ENCODE measurements at places on chromosomes 16 and 17.

- DNase-seq, result no peak
Observed at GRCh38 chr16:87854907-87855683, 14.2 kb downstream of the SLC7A5 start.

GRCh38 chr17:17416007-17416399 lies 60.8 kb upstream of the MED9 start:
- peak; percentile 26 for DNase-seq

- DNase-seq, result no peak
Observed at GRCh38 chr17:19379361-19380065, 1.2 kb downstream of the MAPK7 start.

- no peak for DNase-seq
Observed at GRCh38 chr17:28645576-28645939, 600 bp upstream of the BLTP2 start.

DNA sequence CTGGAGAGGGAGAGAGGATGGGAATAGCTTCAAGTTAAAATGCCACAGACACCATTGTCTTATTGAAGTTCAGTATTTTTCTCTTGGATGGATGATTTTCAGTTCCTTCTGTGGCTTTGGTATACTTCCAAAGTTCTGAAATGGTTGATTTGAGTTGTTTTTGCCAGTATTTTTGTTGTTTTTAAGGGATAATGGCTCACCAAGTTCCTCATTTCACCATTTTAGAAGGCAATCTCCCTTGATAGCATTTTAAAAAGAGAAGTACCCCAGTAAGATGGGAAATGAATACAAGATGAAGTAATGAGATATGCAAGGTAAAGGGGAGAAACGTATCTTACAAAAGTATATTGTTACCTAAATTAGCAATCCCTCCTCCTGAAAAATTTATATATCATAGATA lies 18.5 kb upstream of the SPDYE4 start:
- no peak for DNase-seq

DNA sequence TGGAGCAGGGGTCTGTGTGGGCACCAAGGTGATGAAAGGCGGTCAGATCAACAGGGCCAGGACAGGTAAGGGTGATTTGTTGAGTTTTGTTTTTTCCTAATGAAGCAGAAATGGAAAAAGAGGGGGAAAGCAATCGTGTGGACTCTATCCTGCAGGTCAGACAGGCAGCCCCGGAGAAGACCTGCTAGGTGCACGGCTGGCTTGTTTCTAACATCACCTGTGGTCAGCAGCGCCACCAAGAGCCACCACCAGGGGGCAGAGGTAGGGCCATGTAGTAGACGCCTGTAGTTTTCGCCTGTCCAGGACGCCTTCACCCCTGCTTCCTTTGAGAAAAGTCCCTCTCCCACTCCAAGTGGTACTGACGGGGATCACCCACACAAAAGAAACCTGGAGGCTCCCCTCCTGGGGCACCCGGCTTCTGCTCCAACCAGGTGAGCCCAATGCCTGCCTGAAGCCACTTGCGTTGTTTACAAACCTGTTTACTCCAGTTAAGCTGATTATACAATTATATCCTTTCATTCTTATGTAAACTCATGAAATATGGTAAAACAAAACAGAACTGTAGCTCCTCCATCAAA lies 54.2 kb upstream of the SEC14L1 start:
- peak; percentile 94 for DNase-seq

- DNase-seq, result no peak
Observed at GRCh38 chr16:878072-878784, 77.7 kb upstream of the GNG13 start.

DNA sequence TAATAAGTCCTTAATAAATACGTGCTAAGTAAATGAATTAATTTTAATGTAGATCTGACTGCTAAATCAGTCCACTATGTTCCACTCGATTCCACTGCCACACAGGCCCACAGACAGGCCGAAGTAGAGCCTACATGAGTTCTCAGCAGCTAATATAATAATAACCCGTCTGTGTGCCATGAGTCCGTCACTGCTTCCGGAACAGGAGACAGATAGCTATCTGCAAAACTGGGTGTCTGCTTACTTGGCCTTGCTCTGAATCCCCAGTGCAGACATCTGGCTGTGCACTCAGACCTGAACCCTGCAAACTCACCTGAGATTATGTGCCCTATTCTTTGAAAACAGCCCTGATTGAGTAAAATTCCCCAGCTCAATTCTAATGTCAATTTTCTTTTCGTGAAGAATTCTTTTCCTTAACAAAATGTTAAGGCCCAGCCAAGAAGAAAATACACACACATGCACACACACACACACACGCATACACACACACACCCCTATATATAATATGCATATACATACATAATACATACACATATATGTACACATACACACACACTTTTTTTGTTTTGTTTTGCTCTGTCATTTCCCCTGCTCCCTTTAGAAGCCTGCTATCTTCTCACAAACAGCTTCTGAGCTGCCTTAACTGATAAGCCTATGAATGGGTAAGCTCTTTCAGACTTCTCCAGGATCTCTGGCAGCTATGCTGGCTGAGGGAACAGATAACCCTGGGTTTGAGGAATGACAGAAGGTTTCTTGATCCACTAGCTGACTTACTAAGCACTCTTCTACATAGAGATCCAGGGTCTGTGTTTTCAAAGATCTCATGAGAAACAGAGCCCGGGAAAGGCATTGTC lies 39.8 kb upstream of the TOM1L1 start:
- no peak for DNase-seq

DNA sequence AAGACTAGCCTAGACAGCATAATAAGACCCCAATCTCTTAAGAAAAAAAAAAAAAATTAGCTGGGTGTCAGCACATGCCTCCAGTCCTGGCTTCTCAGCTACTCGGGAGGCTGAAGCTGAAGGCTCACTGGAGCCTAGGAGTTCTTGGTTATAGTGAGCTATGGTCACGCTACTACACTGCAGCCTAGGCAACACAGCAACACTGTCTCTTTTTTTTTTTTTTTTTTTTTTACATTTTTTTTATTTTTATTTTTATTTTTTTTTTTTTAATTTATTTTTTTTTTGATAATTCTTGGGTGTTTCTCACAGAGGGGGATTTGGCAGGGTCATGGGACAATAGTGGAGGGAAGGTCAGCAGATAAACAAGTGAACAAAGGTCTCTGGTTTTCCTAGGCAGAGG lies 4.1 kb downstream of the ORC6 start:
- no peak for DNase-seq

GRCh38 chr16:3771513-3771912 lies 54.2 kb upstream of the TRAP1 start:
- no peak for DNase-seq

GRCh38 chr16:83744441-83744981 lies 63.3 kb upstream of the HSBP1 start:
- DNase-seq, result no peak

DNA sequence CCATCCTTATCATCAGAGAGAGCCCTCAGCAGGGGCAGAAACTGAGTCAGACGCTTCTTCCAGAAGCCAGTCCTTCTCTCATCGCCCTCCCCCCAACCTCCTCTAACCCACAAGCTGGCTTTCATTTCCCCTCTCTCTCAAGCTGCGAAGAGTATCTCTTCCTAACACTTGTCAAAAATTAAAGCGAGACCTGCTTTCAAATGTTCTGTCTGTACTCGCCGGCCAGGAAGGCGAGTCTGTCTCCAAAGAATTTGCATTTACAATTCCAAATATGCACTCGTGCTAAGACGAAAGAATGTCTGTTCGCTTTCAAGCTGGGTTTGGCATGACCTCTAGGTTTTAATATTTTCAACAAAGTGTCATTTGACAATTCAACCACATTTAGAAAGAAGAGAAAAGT lies 140.4 kb downstream of the RGS9 start:
- DNase-seq, result no peak

GRCh38 chr16:3476409-3476808 lies 18.9 kb downstream of the C16orf90 start:
- no peak for DNase-seq

DNA sequence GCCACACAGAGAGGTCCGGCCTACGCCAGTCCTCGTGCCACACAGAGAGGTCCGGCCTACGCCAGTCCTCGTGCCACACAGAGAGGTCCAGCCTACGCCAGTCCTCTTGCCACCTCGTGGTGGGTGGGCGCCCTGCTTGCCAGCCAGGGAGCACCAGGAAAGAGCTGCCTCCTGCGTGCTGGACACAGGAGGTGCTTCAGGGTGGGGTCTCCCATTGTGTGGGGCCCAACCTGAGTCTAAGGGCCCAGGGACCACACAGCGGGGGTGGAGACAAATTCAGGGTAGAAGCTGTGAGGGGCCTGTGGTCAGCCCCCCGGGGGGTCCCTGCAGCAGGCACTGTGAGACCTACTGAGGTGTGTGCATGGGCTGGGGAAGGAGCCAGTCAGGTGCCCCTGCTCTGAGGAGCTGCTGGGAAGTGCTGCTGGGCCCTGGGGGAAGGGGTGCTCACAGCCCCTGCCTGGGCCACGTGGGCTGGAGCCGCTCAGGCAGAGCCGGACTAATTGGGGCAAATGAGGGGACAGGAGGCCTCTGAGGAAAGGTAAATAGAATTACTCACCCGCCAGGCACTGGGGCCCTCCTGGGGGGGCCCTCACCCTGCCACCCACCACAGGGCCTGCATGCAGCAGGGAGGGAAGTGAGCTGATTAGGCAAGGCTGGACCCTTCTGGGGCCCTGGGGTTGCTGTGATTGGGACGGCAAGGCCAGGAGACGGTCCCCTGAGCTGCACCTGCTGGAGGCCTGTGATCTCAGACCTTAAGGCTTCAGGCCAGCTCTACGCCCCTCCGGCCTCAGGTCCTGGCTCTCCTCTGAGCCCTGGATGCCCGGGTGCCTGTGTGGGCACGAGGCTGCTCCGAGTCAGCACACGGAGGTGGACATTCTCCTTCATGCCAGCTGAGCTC lies 11.0 kb downstream of the GCGR start:
- peak; percentile 94 for DNase-seq

GRCh38 chr17:29390851-29391631 lies 878 bp downstream of the TAOK1 start:
- DNase-seq, result peak; percentile 29

GRCh38 chr17:80872501-80873306 lies 118.9 kb upstream of the CHMP6 start:
- DNase-seq, result no peak

- DNase-seq, result no peak
Observed at GRCh38 chr17:49013311-49014213, 16.4 kb downstream of the IGF2BP1 start.

- no peak for DNase-seq
Observed at GRCh38 chr16:59654455-59654854, 920.3 kb upstream of the GOT2 start.

- no peak for DNase-seq
Observed at GRCh38 chr17:77441130-77441920, 300.6 kb downstream of the SEC14L1 start.

DNA sequence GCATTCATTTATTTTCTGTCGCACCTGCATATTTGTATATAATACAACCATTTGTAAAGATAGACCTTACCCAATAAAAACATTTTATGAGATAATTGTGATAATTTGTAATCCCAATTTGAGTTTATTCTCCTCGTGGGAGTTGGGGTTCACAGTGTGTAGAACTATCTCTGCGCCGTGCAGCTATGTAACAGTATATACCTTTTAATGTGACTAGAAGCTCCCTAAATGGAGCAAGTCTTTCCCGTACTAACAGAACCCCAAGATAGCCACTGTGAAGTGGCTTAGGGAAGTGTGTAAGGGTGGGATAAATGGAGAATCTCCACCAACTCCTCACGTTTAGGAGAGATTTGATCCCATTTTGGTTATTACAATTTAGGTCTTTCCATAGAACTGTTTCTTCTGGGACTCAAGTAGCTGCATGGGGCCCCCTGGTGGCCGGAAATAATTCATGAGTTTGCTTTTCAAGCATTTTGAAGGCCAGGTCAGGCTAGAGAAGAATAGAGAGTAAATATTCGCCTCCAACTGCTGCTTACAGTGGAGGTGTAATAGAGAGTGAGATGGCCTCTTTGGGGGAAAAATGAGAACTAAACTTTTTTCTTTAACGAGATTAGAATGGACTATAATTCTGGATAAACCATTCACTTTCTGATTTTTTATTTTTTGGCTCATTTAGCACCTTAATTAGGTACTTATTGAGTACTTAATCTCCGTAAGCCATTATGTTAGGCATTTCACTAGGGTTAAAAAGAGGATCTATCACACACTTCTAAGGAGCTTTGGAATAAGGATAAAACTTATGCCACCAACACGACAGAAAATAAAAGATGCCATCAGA lies 4.5 kb downstream of the TMEM100 start:
- DNase-seq, result peak; percentile 82

DNA sequence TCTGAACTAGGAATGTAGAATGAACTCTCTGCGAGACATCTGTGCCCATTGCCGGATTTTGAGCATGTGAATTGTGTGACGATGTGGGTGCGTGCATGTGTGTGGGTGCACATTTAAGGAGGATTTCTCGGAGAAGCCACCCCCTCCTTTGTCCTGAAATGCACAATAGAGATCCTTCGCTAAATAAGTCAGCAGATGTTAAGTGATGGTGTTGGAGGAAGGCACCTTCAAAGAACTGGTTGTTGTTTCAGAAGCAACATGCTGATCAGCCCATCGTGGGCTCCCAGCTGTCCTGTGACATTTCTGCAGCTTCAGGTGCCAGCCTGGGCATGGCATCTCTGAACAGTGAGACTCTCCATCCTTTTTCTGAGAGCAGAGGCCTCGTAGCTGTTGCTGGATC lies 194.9 kb downstream of the MSI2 start:
- no peak for DNase-seq

GRCh38 chr16:13269905-13270528 lies 368.6 kb downstream of the SHISA9 start:
- no peak for DNase-seq

GRCh38 chr17:41455236-41455635 lies 11.9 kb downstream of the KRT32 start:
- no peak for DNase-seq

GRCh38 chr16:88822281-88823040 lies 10.7 kb upstream of the APRT start:
- no peak for DNase-seq

DNA sequence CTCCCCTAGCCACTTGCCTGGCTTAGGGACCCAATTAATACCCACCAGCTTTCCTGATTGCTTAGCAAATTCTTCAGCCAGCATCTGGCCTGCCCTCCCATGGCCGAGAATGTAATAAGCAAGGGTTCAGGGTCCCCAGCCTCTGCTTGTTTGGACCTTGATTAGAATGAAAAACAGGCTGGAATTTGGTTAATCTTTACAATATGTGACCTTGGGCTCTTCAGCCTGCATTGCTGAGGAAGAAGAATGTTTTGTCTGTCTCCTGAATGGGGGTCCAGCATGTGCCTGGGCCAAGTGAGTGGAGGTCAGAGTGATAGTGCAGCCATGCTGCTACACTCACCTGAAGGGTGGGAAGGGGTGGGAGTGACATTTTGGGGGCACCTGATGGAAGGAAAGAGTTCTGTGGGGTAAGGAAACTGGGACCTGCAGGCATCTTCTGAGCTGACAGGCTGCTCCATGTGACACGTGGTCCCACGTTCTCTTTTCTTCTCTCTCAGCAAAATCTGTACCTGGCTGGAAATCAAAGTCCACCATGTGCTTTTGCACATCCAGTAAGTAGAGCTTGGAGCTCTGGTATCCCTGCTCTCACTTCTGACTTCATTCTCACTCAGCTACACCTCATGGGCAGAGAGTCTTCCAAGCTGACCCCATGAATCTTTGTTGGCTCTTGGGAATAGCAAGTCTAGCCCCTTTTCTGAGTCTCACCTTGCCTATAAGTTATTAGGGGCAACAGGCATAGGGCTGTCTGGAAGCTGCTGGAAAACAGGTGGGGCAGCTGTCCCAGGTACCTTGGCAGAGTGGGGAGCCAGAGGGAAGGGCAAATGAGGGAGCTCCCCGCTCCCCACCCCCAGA lies 5.3 kb downstream of the TMEM106A start:
- peak; percentile 11 for DNase-seq

GRCh38 chr16:4393240-4393600 lies 21.6 kb downstream of the VASN start:
- no peak for DNase-seq

GRCh38 chr16:86585821-86586611 lies 7.7 kb downstream of the FOXL1 start:
- DNase-seq, result no peak

- DNase-seq, result no peak
Observed at GRCh38 chr16:81810361-81810760, 31.3 kb downstream of the PLCG2 start.
